MM.1S (cell line): ENCODE measurements at places on chromosomes 3 and 15.

DNA sequence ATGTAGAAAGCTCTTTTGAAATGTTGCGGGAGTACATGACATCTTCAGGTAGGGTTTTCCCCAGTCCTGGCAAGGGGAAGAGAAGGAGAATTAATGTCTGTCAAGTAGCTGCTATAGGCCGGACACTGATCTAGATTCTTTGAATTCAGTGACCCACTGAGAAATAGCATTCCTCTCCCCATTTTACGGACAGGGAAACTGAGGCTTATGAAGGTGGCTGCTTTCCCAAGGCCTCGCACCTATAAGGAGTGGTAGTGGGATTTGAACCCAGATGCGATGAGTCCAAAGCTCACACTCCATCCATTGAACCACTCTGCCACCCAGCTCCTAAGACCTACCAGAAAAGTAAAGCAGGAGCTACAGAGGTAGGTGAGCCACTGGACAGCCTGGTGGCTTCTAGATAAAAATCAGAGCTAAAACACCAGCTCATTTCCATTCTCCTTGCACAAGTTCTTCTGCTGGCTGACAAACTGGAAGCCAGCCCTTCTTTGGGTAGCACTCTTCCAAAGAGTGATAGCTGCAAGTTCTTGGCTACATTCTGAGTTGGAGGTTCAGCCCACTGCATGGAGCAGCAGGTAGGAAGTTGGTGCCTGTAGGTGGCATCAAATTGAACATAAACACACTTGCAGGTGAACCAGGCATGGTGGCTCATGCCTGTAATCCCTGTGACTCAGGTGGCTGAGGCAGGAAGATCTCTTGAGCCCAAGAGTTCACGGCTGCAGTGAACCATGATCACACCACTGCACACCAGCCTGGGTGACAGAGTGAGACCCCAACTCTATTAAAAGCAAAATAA is 22.0 kb downstream of the ZNF710 start:
- DNase-seq = no peak

DNA sequence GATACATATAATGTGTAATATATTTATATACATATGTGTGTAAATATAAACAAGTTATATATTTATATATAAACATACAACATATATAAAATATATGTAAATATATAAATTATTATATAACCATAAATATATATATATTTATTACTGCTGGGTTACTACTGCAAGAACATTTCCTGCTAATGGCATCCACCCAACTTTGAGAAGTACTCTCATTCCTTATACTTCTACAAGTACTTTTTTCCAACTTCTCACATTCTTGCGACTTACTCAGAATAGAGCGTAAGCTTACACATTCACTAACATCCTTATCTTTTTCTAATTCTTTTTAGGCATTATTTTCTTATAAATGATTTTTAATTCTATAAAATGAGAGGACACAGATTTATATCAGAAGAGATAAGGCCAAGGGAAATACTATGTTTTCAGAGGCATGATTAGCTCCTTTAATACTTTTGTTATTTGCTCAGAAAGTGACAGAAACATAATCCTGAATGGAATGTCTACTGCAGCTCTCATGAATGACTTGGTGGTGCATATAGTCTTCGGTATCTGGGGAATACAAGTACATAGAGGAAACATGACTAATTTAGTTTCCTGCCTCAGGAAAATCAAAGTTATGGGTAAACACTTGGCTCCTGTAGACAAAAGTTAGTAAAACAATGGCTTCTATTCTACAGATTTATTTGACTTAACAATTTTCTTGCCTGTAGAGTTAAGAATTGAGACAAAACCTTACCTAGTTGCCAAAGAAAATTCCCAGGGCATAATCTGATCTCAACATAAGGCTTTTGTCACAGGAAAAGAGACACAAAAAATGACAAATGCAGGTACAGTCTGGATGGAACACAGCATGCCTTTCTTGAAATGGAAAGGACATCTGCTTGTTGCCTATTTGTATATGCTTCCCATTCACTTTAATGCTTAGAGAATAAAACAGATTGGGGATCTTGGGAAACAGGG is 453.9 kb downstream of the SQOR start:
- DNase-seq = no peak

- peak; percentile 39 for DNase-seq
Measured at GRCh38 chr3:172511783-172512762, 11.2 kb downstream of the TNFSF10 start.

GRCh38 chr3:176183181-176183580 is 1014.1 kb downstream of the TBL1XR1 start:
- DNase-seq = no peak

DNA sequence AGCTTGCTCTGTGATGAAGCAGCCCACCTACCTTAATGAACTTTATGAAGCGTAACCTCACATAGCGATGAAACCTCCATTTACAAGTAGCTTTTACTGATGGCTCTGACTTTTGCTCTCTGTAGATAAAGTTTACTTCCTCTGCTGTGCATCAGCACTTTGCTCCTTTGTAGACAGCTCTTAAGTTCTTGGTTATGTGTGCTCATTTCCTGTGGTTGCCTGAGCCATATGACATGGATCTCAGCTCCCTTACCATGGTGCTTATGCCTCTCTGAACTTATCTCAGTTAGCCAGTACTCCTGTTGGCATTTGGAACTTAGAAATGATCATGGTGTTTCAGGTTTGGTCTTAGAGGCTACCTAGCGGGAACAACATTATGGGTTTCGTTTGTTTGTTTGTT is 7.8 kb downstream of the MFSD1 start:
- peak; percentile 76 for DNase-seq

GRCh38 chr3:169339386-169339785 is 324.1 kb downstream of the MECOM start:
- no peak for DNase-seq

DNA sequence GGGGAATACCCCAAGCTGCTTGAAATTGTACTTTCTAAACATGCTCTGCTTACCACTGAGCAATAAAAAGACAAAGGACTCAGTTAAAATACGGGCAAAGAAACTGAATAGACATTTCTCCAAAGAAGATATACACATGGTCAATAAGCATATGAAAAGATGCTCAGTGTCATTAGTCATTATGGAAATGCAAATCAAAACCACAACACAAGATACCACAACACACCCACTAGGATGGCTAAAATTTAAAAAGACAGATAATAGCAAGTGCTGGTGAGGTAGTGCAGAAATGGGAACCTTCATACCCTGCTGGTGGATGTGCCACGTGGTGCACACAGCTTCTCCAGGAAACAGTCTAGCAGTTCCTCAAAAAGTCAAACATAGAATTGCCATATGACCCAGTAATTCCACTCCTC is 21.3 kb downstream of the LRIG1 start:
- DNase-seq = no peak

DNA sequence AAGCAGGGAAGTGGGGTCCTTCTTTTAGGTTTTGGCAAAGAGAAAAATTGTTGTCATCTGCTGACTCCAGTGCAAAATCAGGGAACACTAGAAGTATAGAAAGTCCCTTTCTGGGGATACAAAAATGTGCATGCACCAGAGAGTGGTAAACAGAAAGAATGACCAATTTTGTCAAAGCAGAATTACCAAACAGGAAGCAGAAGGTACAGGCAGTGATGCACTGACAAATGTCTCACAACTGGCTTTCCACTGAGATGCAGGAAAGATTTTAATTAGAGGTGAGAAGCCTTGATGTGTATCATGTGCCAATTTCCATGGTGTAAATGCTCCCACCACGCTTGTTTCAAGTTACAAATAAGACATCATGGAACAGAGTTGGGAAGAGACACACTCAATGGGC is 66.0 kb downstream of the TRIM69 start:
- peak; percentile 35 for DNase-seq

- DNase-seq = no peak
Measured at GRCh38 chr3:82194870-82195269, 433.4 kb upstream of the GBE1 start.

DNA sequence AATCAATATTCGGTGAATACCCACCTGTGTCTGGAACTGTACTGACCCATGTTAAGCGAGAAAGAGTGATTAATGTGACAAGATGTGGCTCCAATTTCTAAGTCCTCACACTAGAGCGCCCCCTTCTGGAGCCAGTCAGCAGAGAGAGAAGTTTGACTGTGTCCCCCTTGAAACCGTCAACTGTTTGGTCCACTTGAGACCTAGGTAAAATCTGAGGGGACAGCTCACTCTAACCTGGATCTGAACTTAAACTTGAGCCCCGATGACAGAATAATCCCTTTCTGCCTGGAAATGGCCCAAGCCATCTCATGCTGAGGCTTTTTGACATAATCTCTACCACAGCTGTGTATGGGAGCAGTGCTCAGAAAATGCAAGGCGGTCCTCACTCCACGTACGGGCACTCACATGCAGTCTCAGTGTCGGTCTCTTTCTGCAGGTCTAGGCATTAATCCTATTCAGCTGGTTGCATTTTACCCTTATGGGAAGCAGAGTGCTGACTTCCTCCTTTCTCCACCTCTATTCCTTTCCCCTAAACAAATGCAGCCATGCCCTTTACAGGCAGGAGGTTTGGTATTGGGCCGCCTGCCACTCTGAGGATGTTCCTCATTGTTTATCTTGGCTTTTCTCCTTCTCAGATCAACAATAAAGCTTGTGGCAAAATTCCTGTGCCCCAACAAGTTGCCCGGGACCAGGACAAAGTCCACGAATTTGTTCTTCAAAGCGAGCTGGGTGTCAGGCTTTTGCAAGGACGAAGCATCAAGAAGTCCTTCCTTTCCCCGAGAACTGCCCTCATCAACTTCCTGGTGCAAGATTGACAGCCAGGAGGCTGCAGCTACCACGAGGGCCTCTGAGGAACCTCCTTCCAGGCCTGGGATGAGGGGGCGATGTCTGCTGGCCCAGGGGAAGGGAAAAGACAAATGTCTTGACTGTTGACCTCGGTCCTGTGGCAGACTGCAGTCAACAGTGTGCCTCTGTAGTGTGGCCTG is 47.5 kb upstream of the LIMD1 start:
- DNase-seq = no peak

DNA sequence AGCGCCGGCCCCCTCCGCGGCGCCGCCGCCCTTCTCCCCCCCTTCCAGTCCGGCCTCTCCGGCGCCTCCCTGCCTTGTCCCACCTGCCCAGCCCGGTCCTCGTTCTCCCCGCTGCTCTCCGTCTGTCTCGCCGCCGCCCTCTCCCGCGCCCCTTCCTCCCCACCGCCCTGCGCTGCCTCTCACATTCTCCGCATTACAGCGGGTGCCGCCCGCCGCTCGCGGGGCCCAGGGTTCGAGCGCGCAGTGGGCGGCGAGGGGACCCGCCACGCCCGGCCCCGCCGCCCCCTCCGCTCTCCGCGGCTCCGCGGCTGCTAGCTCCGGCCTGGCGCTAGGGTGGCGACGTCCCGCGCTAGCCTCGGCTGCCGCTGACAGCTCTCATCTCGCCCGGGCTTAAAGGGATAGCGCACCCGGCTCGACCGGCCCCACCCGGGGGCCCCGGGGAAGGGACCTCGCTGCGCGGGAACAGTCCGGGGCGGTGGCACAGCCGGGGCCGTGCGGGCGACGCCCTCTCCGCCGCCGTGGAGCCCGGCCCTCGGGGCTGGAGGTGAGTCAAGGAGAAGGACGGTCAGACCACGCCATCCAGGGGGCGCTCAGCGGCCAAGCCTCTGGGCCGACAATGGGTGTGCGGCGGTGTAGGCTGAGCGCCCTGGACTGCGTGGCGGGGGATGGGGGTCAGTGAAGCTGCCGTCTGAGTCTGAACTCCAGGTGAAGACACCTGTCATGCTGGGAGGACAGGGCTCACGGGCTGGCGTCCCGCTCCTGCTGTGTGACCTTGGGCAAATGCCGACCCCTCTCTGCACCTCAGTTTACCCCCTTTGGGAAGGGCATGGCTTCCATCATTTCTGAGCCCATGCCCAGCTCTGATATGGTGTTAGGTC is 187.4 kb upstream of the LINGO1 start:
- DNase-seq = peak; percentile 17

GRCh38 chr15:66638377-66638776 is 63.7 kb upstream of the SMAD6 start:
- peak; percentile 88 for DNase-seq

- DNase-seq = peak; percentile 68
Measured at GRCh38 chr15:69265347-69265955, 33.3 kb upstream of the PAQR5 start.

- DNase-seq = no peak
Measured at GRCh38 chr3:161224786-161225185, 3.7 kb downstream of the NMD3 start.

DNA sequence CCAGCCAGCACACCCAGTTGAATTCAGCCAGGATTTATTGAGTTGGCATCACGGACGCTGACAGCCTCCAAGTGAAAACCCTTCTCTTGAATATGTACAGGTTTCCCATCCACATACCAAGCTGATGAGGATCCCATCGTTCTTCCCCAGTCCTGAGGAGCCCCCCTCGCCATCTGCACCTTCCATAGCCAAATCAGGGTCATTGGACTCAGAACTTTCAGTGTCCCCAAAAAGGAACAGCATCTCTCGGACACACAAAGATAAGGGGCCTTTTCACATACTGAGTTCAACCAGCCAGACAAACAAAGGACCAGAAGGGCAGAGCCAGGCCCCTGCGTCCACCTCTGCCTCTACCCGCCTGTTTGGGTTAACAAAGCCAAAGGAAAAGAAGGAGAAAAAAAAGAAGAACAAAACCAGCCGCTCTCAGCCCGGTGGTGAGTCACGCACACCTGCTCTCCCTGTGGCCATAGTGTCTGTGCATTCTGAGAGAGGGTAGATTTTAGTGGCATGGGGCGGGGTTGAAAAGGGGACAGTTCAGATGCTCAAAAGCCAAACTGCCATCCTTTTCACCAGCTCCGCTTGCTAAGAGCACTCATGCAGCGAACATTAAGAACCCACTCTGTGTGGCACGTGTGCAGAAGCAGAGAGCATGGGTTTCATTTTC is 51.2 kb downstream of the KLHL25 start:
- DNase-seq = no peak

DNA sequence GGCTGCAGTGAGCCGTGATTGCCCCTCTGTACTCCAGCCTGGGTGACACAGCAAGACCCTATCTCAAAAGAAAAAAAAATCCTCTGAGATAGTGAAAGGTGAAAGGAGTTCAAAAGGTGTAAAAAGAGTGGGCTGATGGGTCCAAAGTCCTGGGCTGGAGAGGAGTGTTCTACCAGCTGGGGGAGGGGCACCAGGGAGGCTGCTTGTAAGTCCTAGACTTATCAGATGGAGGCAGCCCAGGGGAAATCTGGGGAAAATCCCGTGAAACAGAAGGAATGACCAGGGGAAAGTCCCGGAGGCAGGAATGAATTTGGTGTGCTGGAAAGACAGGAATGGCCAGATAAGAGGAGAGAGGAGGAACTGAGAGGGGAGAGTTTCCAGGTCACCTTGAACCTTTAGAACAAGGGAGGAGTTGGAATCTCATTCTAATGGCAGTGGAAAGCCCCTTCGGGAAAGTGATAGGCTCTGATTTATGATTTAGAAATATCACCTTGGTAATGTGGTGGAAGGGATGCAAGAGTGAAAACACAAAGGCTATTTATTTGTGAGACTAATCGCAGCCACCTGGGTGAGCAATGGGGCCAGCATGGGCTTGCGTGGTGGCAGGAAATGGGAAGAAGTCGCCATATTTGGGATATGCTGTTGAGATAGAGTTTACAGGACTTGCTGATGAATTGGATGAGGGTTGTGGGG is 23.4 kb upstream of the PPP4R2 start:
- no peak for DNase-seq
